ENCODE measurements at places on chromosomes 11 and 22. TPM values are rescaled to one million over a fixed set of nuclear protein-coding genes. Genes with fewer than 3 reads are reported as not detected.

DNA sequence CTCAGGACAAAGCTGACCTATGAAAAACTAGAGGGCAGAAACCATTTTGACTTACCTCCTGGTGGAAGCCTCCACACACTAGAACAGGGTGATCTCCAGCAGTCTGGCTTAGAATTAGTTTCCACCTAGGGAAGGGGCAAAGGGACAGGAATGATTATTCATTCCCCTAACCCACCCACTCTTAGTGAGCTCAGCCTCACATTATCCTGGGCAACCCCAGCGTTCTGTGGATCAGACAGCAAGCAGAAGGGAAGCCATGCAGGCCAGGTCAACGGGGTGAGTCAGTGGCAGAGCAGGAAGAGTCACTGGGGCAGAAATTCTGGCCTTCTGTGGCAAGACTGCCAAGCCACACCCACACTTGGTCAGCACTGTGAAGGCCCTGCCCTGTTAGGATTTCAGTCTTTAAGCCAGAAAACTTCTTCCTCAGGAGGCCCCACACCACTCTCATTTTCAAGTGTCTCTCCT lies 10.5 kb downstream of the NUMA1 start:
- peak; percentile 55 for DNase-seq

DNA sequence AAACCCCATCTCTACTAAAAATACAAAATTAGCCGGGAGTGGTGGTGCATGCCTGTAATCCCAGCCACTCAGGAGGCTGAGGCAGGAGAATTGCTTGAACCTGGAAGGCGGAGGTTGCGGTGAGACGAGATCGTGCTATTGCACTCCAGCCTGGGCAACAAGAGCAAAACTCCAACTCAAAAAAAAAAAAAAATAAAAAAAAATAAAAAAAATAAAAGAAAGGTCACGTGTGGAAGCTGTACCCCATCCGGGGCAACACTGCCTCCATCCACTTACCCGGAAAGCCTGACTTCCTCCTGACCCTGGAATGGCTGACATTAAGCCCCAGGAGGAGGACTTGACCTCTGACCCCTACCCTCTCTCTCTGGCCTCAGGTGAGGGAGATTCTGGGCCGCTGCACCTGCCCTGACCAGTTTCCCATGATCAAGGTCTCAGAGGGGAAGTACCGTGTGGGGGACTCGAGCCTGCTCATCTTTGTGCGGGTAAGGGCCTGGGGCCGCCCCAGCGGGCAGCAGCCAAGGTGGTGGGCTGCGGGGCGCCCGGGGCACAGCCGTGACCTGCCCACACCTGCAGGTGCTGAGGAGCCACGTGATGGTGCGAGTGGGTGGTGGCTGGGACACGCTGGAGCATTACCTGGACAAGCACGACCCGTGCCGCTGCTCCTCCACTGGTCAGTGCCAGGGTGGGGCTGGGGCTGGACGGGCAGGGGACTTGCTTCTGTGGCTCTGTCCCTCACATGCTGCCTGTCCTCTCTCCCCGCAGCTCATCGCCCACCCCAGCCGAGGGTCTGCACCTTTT lies 3.8 kb downstream of the GAS2L1 start:
- peak; percentile 35 for DNase-seq

DNA sequence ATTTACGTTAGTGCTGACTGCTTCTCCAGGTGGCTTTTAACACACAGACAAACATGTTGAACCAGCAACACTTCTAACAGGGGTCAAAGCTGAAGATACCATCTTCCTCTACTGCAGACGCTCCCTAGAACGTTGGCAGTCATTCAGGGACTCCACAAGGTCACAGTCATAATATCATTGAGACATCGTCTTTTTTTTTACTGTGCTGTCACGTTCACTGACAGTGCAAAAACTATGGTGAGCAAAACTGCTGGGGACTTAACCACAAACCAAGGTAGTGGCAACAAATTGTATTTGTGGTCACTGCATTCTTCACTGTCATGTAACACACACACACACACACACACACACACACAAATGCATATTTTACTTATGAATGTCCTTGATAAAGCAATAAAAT lies 244.9 kb downstream of the CASP12 start:
- no peak for DNase-seq

- DNase-seq = no peak
These were observed 1.9 kb upstream of the POLD4 start for GRCh38 chr11:67355023-67355793.

GRCh38 chr22:28874811-28875320 lies 8.5 kb upstream of the ZNRF3 start:
- DNase-seq = peak; percentile 37

- no peak for DNase-seq
These were observed 77.3 kb downstream of the ZBTB44 start for GRCh38 chr11:130237282-130238006.

DNA sequence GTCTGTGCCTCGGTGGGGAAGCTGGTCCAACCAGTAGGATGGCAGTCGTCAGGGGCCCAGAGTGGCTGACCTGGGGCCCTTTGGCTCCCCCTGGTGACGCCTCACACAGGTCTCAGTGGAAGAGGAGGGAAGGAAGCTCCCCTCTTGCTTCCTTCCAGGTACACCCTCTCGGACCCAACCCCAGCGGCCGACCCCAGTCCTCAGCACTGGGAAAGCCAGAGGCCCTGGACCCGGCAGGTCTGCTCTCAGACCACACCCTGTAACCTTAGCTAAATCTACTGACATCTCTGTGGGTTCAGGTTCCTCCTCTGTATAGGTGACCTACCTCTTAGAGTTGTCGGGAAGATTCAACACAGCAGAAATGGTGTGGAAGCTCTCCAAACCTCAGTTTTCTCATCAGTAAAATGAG lies 3.4 kb upstream of the SCUBE1 start:
- peak; percentile 76 for DNase-seq

DNA sequence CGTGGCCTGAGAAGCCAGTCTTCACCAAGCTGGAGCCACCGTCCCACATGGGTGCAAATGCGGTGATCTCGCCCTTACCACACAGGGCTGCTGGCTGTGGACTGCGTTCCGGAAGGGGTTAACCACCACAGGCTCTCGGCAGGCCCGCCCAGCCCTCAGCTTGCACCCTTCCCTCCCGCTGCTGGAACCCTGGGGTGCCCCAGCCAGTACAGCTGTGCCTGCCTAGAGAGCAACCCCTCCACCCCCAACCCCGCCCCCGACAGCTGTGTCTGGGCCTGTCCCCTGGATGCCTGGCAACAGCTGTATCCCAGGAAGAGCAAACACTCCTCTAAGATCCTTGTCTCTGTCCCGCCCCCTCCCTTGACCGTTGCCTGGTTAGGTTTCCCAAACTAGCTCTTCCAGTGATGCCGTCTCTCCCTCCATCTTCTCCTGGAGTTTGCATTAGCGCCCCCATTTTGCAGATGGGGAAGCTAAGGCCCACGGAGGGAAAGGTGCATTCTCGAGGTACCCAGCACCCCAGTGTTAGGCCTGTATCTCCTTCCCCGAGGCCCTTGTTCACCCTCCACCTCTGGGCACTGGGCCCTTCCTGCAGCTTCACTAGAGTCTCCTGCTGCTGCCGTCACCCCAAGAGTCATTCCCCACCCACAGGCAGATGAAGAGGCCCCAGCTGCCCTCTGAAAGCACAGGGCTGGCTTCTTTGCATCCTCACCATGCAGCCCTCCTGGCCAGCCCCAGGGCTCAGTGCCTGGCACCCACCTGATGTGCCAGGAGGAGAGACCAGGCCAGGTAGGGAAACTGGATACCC lies 12.6 kb upstream of the COX8A start:
- DNase-seq = peak; percentile 64

- no peak for DNase-seq
These were observed 33.6 kb upstream of the ADORA2A start for GRCh38 chr22:24393848-24394247.

GRCh38 chr22:29309332-29310064 lies 3.0 kb downstream of the GAS2L1 start:
- peak; percentile 42 for DNase-seq

GRCh38 chr11:105000167-105000566 lies 22.8 kb downstream of the CASP5 start:
- peak; percentile 59 for DNase-seq

- no peak for DNase-seq
These were observed 652.6 kb downstream of the METTL15 start for GRCh38 chr11:28760676-28761390.

PLA2G3 gene
- total RNA-seq = not detected

- DNase-seq = no peak
These were observed 66.8 kb downstream of the TSPAN18 start for GRCh38 chr11:44793350-44794090.

GRCh38 chr11:7651700-7652099 lies 21.6 kb downstream of the CYB5R2 start:
- DNase-seq = no peak

GRCh38 chr11:56841210-56841810 lies 92.8 kb upstream of the OR9G4 start:
- DNase-seq = peak; percentile 60

KLHDC7B gene
- total RNA-seq = 2.0 TPM

- DNase-seq = no peak
These were observed 15.3 kb upstream of the IL17REL start for GRCh38 chr22:50027639-50028537.

- DNase-seq = no peak
These were observed 40.7 kb downstream of the POU2F3 start for GRCh38 chr11:120280600-120281051.

DNA sequence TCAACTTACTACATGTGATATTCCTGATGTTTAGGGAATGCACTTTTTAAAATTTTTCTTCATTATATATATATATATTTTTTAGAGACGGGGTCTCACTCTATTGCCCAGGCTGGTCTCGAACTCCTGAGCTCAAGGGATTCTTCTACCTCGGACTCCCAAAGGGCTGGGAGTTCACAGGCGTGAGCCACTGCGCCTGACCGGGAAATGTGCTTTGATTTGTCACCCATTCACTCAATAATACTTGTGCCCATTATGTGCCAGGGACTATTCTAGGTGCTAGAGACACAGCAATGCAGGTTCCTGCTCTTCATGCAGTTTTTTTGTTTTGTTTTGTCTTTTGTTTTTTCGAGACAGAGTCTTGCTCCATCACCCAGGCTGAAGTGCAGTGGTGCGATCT lies 56.1 kb upstream of the INCENP start:
- DNase-seq = no peak

CALCB gene
- not detected for total RNA-seq

GRCh38 chr22:48210198-48210580 lies 1447.7 kb downstream of the TBC1D22A start:
- no peak for DNase-seq

GRCh38 chr22:33841281-33842005 lies 78.8 kb downstream of the LARGE1 start:
- no peak for DNase-seq

- DNase-seq = no peak
These were observed 3.8 kb downstream of the OSBPL5 start for GRCh38 chr11:3161309-3161708.

NCR3LG1 gene
- 14.8 TPM for total RNA-seq

- no peak for DNase-seq
These were observed 7.9 kb upstream of the SYT7 start for GRCh38 chr11:61588728-61589191.

OR2AG2 gene
- not detected for total RNA-seq

- no peak for DNase-seq
These were observed 64.2 kb downstream of the NFAM1 start for GRCh38 chr22:42367980-42368378.

DNA sequence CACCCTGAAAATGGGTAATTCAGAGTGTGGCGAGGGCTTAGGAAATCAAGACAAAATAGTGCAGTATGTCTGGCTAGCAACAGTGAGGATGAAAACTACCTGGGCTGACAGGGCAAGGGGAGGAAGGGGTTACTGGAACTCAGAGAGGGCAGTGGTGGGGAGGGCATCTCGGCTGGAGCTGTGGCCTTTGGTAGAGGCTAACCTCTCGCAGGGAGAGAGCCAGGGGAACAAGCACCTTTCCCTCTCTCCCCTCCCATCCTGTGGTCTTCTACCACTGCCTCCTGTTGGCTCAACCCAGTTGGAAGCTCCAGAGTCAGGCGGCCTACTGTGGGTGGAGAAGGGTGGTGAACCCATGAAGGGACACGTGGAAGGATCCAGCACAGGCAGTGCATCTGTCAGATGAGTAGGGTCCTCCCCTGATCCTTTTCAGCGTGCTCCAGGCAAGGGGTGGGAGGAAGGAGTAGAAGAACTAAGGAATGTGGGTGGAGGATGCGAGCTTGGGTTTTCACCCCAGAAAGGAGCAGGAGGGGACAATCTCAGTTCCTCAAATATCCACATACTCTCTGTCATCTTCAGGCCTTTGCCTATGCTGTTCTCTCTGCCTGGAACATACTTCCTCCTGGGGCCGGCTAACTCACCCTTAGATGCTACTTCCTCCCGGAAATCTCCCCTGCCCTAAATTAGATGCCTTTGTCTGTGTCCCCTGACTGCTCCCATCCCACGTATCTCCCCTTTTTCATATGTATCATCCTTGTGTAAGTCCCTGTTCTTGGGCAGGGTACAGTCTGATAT lies 6.2 kb upstream of the KCNE3 start:
- no peak for DNase-seq

DNA sequence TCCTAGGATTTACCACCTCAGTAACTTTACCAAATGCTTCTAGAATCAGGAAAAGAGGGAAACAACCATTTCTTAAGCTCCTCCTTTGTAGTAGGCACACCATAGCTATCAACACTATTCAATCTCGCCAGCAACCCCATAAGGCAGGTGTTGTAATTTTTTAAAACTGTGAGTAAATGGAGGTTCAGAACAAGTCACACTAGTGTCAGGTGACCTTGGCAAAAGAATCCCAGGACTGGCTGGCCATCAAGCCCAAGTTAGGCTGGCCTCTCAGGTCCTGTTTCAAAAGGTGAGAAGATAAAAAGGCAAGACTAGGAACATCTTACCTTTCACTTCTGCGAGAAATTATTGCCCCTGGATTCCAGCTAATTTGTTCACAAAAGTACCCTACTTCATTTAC lies 713 bp downstream of the TOP3B start:
- DNase-seq = no peak

GRCh38 chr11:133048270-133048669 lies 484.0 kb downstream of the OPCML start:
- no peak for DNase-seq

- DNase-seq = peak; percentile 31
These were observed 22.9 kb upstream of the JAM3 start for GRCh38 chr11:134045799-134046635.
